Dermis microvascular lymphatic vessel endothelial cell (primary cell): ENCODE measurements at places on chromosomes 2 and 18. TPM values are rescaled to one million over a fixed set of nuclear protein-coding genes. Genes with fewer than 3 reads are reported as not detected.

Gene ATRAID
- 103 and 105 TPM in 2 replicates for total RNA-seq

Gene TIGD1
- 0.89 and 1.7 TPM in 2 replicates for total RNA-seq

Gene PROKR1
- total RNA-seq: under 0.01 TPM in 2 replicates

Gene SLC23A3
- total RNA-seq: 0.64 and 0.89 TPM in 2 replicates

Gene NT5C1B
- not detected in 2 replicates for total RNA-seq

Gene TMEM247
- total RNA-seq: not detected in 2 replicates

Gene SLC5A7
- not detected in 2 replicates for total RNA-seq
